Germinal center (tissue), 1 donor: ENCODE measurements at places on chromosomes 11 and 22.

- no peak for DNase-seq
Observed at GRCh38 chr22:30289980-30290313, 642 bp upstream of the CASTOR1 start.

GRCh38 chr22:33726294-33726734, 194.0 kb downstream of the LARGE1 start:
- no peak for DNase-seq

DNA sequence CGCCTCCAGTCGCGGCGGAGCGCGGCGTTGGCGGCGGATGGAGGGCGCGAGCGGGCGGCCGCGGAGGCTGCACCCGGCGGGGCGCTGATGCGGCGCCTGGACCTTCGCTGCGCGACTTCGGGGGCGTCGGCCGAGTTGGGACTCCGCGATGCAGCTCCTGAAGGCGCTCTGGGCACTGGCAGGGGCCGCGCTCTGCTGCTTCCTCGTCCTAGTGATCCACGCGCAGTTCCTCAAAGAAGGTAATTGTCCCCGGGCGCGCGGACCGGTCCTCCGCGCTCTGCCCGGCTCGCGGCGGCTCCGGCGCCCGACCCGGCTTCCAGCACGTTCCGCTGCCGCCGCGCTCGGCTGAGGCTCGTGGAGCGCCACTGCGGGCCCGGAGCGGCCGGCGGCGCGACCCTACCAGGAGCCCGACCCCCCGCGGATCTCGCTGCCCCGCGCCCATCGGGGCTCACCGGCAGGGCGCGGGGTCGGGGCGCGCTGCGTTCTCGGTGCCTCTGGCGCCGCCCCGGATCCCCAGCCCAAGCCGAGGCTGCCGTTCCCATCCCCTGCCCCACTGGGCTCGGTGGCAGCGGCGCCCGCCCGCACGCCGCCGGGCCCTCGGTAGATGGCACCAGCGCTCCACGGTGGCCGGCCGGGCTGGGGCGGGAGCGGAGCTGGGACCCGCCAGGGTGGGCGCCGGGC, 1251.2 kb downstream of the BRD1 start:
- DNase-seq, result peak; percentile 32

- DNase-seq, result no peak
Observed at GRCh38 chr11:72777755-72778278, 16.0 kb downstream of the STARD10 start.

GRCh38 chr22:19876314-19876940, 21.8 kb upstream of the GNB1L start:
- DNase-seq, result no peak

GRCh38 chr11:18641677-18642076, 7.5 kb upstream of the SPTY2D1 start:
- no peak for DNase-seq

DNA sequence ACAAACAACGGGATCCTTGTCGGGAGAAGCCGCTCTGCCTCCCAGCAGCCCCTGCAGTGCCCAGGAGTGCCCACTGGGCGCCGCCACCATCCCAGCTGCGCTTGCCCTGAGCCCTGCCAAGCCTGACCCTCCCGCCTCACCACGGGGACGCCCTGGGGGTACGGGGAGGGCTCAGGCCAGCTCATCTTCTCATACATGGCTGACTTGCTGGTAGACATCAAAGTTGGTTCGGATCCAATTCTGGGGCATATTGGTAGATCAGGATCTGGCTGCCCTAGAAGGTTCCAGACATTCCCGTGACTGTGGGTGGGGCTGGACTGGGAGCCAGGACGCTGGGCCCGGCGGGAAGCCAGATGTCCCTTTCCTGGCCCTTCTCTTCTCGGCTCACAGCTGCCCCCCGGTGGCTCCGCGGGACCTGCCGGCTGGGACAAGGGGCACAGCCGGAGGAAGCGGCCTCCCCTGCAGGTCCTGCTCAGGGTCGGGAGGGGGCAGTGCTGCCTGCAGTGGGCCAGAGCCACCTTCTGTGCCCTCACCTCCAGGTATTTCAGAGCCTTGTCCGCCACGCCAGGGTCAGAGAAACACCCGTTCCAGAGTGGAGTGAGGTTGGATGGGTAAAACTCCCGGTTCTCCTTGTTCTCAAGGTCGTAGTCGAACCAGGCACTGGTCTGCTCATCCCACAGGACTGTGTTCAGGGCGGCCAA, 10.6 kb upstream of the TREH start:
- DNase-seq, result peak; percentile 90

DNA sequence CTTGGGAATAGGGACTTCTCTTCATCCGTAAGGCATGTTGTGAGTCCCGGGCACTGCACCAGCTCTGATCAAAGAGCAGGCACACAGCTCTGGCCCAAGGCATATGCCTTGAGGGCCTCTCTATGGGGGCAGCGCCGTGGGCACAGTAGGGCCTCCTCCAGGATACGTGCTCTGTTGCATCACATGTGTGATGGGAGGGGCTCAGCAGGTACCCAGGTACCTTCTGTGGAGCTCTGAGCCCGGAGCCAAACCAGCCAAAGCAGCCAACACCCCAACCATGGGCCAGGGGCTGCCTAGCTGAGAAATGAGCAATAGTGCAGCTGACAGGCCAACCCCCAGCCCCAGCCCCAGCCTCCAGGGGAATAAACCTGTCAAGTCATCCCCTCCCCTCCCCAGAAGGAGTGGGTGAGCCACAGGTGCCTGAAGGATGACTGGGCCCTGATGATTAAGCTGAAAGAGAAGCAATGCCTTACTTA, 79.7 kb upstream of the SHISAL1 start:
- no peak for DNase-seq

- no peak for DNase-seq
Observed at GRCh38 chr11:16337421-16338213, 18.7 kb downstream of the SOX6 start.

GRCh38 chr11:111975076-111975806, 38.1 kb downstream of the DIXDC1 start:
- DNase-seq, result no peak

GRCh38 chr11:73531386-73531785, 66.5 kb downstream of the FAM168A start:
- no peak for DNase-seq

DNA sequence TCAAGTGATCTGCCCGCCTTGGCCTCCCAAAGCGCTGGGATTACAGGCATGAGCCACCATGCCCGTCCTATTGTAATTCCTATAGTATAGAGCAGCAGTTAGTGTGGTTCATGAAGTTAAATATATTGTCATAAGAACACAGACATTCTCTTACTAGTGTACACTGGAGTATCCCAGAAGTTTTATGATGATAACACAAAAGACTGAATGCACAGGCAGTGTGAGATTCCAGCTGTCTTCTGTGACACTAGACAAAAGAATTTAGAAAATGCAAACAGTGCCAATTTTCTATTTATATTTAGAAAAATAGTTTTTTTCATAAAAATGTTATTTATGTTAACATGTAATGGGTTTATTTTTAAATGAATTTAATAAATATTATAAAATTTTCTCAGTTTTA, 39.4 kb upstream of the RBX1 start:
- no peak for DNase-seq

DNA sequence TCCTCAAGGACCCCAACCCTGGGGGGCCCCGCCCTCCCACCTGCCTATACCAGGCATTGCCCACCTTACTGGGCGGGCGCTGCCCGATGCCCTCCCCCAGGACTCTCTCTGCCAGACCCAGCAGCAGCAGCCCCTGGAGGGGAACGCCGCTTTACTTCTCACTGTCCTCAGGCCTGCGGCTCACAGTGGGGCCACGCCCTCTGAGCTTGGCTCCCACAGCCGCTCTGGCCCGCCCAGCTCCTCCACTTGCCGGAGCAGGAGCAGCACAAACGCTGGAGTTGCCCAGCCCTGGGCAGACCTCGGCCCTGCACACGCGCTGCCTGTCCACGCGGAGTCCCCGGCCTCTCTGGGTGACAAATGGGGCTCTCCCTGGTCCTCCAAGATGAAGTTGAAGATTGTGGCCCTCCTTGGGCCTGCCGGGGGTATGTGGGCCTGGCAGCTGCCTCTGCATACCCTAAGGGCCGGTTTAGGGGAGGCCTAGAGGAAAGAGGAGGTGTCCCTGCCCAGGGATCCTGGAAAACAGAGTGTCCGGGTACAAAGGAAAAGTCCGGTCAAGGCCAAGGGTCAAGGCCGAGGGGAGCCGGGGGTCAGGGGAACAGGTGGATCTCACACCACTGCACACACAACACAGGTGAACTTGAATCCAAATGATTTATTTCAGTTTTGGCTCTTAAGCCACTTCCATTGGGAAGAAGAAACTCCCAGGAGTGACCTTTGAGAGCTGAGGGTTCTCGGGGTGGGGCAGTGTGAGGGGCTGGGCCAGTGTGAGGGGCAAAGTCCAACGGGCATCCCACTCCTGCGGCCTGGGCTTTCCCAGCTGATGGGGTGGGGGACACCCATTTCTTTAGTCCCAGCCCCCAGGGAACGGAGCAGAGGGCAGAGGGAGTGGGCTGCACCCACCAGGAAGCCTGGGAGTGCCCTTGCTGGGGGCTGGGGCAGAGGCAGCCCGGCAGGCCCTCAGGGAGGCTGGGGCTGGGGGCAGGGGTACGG, 674 bp upstream of the BAIAP2L2 start:
- no peak for DNase-seq

DNA sequence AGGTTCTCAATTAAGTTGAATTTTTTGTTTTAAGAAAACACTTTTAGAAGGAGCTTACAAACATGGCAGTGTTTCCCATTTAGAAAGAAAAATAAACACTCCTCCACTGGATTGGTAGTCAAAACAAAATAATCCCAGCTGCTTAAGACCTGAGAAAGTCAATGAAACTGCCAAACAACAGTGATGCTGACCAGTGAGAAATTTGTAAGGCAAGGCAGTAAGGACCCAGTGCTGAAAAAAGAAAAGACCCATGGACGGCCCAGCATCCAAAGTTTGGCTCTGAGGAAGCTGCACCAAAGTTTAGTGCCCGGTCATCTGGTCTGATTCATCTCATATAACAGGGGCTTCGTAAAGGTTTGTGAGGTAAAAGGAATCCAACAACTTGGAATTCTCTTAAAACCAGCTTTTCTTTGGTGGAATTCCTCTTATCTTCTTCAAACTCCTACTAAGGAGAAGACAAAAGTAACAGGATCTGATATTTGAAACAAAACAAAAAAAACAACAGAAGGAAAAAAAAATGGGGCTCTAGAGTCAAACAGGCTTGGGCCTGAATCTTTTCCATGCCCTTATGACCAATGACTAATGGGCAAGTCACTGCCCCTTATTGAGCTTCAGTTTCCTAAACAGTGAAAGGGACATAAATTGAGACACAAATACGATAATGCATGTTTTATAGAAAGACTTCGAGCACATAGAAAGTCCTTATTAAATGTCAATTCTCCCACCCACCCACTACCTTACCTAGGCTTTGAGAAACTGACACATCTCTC, 383.0 kb upstream of the NARS2 start:
- DNase-seq, result no peak

GRCh38 chr22:27650572-27650971, 151.0 kb downstream of the MN1 start:
- DNase-seq, result no peak

GRCh38 chr11:106091480-106092123, 14.1 kb downstream of the AASDHPPT start:
- DNase-seq, result no peak

GRCh38 chr11:113647108-113647507, 59.0 kb downstream of the TMPRSS5 start:
- DNase-seq, result no peak

- DNase-seq, result peak; percentile 68
Observed at GRCh38 chr11:117097389-117098268, 599 bp downstream of the SIK3 start.

DNA sequence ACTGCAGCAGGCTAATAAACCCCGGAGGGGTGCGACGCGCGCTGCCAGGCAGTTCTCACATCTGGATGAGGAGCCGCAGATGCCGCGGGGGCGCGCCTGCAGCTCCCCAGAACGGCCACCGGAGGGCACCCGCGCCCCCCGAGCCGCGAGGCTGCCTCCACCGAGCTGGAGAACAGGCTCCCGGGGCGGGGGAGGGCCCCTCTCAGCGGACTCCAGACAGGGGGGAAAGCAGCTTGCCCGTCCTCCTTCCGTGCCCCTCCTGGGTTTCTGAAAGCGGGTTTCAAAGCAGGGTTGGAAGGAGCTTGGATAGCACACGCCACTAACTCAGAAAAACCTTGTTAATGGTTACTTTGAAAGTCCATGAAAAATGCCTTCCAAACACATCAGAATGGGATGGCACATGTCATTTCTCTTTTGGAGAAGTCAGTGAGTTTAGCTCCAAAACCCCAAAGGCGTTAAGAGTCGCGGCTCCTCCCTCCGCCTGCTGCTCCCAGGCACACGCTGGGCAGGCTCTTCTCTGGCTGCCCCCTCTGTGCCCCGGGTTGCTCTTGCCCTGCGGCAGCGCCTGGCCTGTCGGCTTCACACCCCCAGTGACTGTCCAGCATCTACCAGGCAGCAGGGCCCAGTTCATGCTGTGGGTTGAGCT, 317.8 kb downstream of the NTM start:
- DNase-seq, result peak; percentile 83

DNA sequence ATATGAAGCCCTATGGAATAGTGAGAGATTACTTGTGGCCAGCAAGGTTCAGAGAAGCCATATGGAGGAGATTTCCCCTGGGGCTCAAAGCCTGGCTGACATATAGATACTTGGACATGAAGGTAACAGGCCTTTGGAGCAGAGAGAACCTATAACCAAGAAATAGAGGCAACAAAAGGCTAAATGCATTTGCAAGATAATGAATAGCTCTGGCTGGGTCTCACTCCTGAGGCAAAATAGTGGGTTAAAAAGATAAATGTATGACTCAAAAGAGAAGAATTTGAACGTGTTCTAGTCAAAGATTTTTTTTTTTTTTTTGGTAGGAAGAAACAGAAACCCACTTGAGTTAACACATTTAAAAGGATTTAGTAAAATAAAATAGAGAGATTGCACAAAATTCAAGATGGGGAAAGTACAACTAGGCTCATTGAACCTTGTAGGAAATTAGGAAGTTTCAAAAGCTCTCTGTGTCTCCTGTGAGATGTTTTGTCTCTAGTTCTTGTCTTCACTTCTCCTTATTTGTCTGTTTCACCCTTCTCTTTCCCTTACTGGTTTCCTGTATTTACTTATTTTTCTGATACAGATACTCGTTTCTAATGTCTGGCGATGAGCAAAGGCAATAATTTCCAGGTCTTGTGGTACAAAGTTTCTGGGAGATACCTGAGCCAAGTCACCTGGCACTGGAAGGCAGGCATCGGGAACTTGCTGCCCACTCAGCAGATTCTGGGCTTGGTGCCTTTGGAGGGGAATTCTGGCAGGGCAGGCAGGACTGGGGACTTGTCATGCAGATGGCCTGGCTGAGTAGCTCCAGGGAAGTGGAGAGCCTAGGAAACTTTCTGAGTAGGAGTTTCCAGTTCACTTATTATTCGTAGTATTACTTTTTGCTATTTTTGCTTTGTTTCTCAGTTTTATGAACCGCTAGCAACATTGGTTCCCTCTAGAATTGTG, 49.2 kb upstream of the SESN3 start:
- DNase-seq, result peak; percentile 40

GRCh38 chr22:50507991-50508884, at the start of gene NCAPH2:
Gene NCAPH2 (plus strand): TSS chr22:50508224. CDS start chr22:50508338, 114 bp downstream.
- peak; percentile 100 for DNase-seq

- no peak for DNase-seq
Observed at GRCh38 chr11:102729849-102730815, 5.4 kb upstream of the MMP8 start.

GRCh38 chr11:57464539-57465181, 4.3 kb downstream of the RTN4RL2 start:
- no peak for DNase-seq
